Sigmoid colon (tissue), 7 donors: ENCODE measurements at places on chromosomes 11 and 22. TPM values are rescaled to one million over a fixed set of nuclear protein-coding genes. Genes with fewer than 3 reads are reported as not detected.

Gene BTBD18
- not detected for total RNA-seq

Gene ROBO4
- 12.8 TPM for total RNA-seq

Gene MS4A4A
- total RNA-seq, result 49.9 TPM

Gene HOATZ
- total RNA-seq, result not detected

Gene SPTBN2
- total RNA-seq, result 1.1 TPM

Gene GGT1
- total RNA-seq, result 2.9 TPM

Gene KCNQ1OT1
- total RNA-seq, result 3.6 TPM

Gene OOSP4B
- not detected for total RNA-seq

Gene MRGPRX3
- not detected for total RNA-seq

Gene LRRC32
- total RNA-seq, result 21.6 TPM

Gene SLCO2B1
- total RNA-seq, result 29.9 TPM

Gene C11orf42
- total RNA-seq, result not detected

Gene RCOR2
- 0.71 TPM for total RNA-seq
